ENCODE measurements at places on chromosomes 7 and 10. TPM values are rescaled to one million over a fixed set of nuclear protein-coding genes. Genes with fewer than 3 reads are reported as not detected.

DNA sequence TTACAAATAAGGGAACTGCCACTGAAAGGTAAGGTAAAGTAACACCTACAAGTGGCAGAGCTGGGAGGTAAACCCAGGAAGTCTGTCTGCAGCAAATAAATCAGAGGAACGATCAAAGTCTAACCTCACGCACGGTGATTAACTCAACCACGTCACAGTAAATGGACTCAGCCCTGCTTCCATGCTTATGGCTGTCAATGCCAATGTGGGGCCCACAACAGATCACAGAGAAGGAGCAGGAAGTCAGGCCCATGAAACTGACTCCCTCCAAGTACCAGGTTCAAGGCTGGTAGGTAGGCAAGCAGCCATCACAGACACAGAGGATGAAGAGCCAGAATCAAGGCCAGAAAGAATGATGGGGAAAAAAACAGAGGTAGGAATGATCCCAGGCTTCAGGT lies 38.0 kb upstream of the ACSL5 start:
- no peak for DNase-seq

GRCh38 chr10:43407148-43407575 lies 1.8 kb downstream of the HNRNPF start:
- peak; percentile 32 for DNase-seq

Gene ZNF736
- total RNA-seq, result 0.74 TPM

Gene TFPI2
- total RNA-seq, result 13.5 TPM

- no peak for DNase-seq
Measured at GRCh38 chr7:115133248-115133647, 211.4 kb downstream of the MDFIC start.

Gene SRI
- total RNA-seq, result 195 TPM

GRCh38 chr10:1184541-1185430 lies 128.6 kb downstream of the WDR37 start:
- no peak for DNase-seq

DNA sequence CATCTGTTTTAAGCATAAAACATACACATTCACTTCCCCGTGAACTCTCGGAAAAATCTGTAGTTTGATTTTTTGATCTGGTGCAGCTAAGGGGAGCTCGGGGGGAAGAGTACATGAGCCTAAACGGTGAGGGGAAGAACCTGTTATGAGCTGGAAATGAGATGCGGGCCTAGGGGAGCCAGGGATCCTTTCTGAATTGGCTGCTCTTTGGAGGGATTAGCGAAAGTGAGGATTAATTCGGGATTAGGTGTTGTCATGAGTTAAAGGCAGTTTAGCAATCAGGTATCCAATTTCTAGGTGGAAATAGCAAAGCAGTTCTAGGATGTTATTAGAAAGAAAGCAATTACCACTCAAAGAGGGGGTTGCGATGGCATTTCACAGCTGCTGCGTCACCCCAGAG lies 51.1 kb upstream of the ADARB2 start:
- no peak for DNase-seq

DNA sequence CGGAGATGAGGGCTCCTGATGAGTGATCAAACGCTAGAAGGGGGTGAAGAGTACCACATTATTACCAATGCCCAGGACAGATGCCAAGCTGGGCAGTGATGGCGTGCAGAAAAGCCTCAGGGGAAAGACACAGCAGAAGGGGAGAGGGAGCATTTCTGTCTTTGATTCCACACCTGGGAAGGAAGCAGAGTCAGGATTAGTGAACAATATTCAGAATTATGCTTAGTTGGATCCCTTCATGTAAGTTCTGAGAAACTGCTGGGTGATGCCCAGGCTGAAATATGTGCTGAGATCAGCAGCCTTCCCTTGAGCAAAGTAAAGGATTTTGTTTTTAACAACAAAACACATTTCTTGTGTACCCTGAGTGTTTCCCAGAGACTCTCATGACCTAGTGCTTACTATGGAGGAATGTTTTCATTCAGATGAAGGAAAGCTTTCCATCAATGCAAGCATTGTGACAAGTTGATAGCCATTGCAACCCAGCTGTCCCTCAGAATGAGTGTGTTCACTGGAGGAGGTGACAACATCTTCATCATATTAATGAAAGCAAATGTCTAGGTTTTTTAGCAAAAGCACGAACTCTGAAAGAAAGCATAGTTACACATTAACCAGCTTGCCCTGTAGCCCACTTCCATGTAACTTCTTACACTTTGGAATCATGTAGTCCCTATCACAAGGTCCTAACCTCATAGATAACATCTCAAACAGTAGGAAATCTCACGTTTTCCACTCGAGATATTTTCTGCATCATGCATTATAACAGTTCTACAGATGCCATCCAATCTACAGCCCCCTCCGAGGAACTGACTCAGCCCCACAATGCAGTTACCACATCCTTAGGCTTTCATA lies 23.8 kb upstream of the AKR1C1 start:
- no peak for DNase-seq

DNA sequence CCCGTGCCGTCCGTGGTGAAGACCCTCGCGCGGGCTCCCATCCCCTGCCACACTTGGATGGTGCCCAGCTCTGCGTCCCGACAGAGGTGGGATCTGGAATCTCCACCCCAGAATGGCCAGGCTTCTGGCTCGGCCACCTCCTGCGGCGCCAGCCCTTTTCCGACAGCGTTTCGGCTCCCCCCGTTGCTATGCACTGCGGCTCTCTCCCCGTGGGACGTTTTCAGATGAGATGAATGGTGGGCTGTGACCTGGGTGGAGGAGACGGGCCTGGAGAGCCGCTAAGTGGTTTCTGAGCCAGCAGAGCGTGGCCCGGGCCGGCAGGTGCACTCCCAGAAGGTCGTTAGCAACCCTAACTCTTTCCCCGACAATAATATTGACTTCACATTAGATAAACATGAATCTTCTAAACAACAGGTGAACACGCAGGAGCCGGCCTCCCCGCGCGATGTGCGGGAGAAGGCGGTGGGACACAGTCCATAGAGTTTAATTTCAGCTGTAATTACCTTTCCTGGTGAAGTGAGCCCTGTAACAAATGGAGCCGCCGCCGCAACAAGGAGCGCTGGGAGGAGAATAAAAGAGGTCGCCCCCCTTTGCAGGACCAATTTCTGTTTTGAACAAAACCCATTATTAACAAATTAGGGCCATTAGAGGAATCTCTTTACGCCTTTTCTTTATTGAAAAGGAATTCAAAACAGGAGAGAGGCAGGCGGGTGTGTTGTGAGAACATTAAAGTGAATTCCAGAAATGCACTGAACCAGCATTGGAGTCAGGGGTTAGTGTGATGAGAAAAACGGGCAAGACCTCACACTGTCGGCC lies 294.3 kb upstream of the PFKP start:
- no peak for DNase-seq

- DNase-seq, result no peak
Measured at GRCh38 chr10:71031603-71032002, 143.2 kb upstream of the PCBD1 start.

GRCh38 chr10:83476211-83476610 lies 663.1 kb upstream of the GHITM start:
- DNase-seq, result no peak

- DNase-seq, result no peak
Measured at GRCh38 chr7:138491612-138492386, 31.7 kb downstream of the TRIM24 start.

- DNase-seq, result no peak
Measured at GRCh38 chr10:112852306-112852705, 97.7 kb upstream of the TCF7L2 start.

DNA sequence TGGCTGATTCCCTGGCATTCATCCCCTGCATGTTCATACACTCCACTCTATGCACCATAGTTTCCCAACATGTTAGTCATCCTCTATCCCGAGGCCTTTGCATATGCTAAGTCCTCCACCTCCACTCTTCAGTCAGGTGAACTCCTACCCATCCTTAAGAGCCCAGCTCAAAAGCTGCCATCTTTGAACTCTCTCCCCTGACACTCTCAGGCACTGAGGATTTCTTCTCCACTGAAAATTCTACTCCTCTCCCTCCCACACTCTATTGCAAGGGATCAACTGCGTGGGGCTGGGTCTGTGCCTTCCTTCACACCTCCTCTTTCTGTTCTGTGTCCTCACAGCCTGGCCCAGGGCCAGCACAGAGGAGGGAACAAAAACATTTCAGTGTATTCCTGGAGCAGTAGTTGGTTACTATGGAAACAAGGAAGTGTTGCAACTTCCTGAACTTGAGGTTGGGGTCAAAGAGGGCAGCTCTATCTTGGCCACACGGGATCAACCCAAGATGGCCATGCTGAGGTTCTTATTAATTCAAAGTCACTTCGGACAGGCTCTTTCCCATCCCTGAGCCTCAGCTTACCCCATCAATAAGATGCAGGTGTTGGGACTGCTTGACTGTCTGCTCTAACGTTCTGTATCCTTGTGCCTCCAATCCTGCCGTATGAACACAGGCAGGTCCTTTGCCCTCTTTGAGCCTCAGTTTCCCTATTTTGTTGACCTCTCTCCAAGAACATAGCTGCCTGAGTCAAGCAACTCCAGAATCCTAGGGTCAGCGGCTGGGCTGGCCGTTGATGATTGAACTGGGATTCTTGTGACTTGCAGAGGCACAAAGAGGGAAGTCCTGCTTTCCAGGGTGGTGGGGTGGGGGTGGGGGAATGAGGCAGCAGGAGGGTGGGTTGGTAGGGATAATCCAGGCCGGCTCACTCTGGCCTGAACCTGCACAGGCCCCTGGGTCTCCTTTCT lies 15.5 kb downstream of the ZMIZ1 start:
- peak; percentile 83 for DNase-seq

Gene DLG5
- total RNA-seq, result 5.3 TPM

Gene LIPK
- not detected for total RNA-seq

- DNase-seq, result no peak
Measured at GRCh38 chr7:116780521-116780920, 81.9 kb upstream of the CAPZA2 start.

GRCh38 chr10:58956926-58957325 lies 219.5 kb upstream of the PHYHIPL start:
- DNase-seq, result no peak

DNA sequence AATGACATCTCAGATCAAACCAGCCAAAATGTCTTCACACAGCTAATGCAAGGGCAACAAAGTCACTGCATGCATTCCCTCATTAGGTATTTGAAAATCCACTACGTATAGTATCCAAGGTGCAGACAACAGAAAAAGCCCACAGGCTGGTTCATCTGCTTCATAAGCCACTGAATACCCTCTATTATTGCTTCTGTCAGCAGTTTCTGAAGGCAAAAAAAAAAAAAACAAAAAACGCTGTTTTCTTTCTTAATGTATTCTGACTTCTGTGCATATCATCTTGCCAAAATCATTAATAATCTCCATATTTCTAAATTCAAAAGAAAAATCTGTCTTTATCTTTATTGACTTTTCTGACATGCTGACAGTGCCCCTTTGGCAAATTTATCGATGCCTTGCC lies 13.4 kb downstream of the CPVL start:
- DNase-seq, result no peak

- DNase-seq, result no peak
Measured at GRCh38 chr7:30083334-30083733, 51.5 kb upstream of the MTURN start.

Gene HSPB1
- total RNA-seq, result 92.2 TPM

Gene DKK1
- 0.90 TPM for total RNA-seq

- peak; percentile 60 for DNase-seq
Measured at GRCh38 chr7:87474533-87475358, 734 bp downstream of the ABCB4 start.

- no peak for DNase-seq
Measured at GRCh38 chr10:49158404-49158803, 24.6 kb upstream of the FAM170B start.

Gene MCM7
- 176 TPM for total RNA-seq

Gene OR6B1
- total RNA-seq, result not detected

DNA sequence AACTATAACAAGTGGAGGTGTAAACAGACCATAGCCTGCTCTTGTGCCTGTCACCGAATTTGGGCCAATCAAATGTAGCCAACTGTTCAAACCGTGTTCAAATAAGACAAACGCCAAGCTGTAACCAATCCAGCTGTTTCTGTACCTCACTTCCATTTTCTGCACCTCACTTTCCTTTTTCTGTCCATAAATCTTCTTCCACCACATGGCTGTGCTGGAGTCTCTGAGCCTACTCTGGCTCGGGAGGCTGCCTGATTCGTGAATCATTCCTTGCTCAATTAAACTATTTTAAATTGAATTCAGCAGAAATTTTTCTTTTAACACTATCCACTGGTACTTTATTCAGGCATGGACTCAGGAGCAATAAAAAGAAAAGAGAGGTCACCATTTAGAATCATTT lies 29.9 kb upstream of the COL1A2 start:
- no peak for DNase-seq

DNA sequence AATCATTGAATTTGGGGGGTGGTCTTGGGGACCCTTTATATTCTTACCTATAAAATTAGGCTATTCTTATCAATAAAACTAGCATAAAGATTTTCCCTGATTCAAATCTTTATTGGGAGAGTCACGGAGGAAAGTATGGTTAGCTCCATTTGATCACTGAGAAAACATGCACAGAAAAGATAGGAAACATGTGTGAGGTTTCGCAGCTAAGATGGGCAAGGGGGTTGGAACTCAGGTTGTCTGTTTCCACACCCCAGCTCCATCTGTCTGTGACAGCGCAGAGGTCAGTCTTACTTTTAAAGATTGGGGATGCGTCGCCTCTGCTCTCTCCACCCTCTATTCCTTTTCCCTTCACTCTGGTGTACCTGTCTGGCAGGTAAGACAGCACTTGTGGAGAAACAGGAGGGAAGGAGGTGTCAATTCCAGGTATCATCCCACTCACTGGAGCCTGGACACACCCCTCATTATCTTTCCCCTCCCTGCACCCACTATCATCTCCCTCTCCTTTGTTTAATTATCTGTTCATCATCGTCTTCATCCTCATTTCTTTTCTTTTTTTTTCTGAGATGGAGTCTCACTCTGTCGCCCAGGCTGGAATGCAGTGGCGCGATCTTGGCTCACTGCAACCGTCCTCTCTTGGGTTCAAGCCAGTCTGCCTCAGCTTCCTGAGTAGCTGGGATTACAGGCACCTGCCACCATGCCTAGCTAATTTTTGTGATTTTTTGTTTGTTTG lies 2.4 kb upstream of the DENND10 start:
- no peak for DNase-seq

DNA sequence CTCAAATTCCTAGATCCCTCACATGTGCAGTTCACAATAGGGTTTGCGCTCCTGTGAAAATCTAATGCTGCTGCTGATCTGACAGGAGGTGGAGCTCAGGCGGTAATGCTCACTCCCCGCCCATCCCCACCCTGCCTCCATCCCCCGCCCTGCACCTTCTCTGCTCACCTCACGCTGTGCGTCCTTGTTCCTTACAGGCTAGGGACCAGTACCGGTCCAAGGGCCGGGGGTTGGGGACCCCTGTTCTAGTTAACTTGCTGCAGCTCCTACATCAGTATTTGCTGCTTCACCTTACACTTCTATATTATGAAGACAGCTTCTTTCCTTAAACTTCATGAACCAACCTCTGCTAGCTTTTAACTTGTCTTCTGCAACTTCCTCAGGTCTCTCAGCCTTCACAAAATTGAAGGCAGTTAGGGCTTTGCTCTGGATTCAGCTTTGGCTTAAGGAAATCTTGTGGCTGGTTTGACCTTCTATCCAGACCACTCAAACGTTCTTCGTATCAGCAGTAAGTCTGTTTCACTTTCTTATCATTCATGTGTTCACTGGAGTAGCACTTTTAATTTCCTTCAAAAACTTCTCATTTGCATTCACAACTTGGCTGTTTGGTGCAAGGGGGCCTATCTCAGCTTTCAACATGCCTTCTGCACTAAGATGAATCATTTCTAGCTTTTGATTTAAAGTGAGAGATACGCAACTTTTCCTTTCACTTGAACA lies 1.7 kb upstream of the TNKS2 start:
- peak; percentile 25 for DNase-seq

GRCh38 chr7:110347081-110347480 lies 743.8 kb upstream of the LRRN3 start:
- DNase-seq, result no peak

Measured in SK-MEL-5 (cell line).